ENCODE measurements at places on chromosomes 5 and 9.

- DNase-seq = no peak
Measured at GRCh38 chr9:8715788-8716187, 916.2 kb upstream of the DMAC1 start.

- DNase-seq = no peak
Measured at GRCh38 chr5:41087461-41087860, 16.3 kb upstream of the MROH2B start.

GRCh38 chr5:134784241-134784920 lies 25.8 kb downstream of the DDX46 start:
- no peak for DNase-seq

GRCh38 chr9:95513711-95514110 lies 3.1 kb downstream of the PTCH1 start:
- no peak for DNase-seq

- no peak for DNase-seq
Measured at GRCh38 chr9:92425474-92425873, 1.2 kb upstream of the OMD start.

DNA sequence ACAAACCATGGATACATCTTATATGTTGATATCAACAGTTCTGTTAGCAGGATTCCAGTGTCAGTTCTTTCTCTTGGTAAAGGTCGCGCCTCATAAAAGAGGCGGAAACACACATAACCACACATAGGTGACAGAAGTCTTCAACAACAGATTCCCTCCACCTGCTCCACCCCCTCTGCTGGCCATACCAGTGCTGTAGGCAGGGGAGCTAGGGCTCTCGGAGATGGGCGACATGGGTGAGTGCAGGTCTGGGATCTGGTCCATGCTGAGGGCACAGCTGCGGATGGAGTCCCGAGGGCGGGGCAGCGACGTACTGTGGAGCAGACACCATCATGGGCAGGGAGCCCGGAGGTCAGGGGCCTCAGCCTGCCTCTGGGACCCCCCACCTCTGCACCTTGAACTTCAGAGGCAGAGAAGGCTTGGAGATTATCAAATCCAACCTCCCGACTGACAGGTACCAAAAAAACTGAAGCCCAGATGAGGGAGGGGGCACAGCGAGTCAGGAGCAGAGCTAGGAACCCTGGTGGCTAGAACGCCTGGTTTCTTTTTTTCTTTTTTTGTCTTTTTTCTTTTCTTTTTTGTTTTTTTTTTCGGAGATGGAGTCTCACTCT lies 12.0 kb upstream of the TOR2A start:
- DNase-seq = no peak

- DNase-seq = no peak
Measured at GRCh38 chr5:170484847-170485615, 18.8 kb upstream of the KCNIP1 start.

DNA sequence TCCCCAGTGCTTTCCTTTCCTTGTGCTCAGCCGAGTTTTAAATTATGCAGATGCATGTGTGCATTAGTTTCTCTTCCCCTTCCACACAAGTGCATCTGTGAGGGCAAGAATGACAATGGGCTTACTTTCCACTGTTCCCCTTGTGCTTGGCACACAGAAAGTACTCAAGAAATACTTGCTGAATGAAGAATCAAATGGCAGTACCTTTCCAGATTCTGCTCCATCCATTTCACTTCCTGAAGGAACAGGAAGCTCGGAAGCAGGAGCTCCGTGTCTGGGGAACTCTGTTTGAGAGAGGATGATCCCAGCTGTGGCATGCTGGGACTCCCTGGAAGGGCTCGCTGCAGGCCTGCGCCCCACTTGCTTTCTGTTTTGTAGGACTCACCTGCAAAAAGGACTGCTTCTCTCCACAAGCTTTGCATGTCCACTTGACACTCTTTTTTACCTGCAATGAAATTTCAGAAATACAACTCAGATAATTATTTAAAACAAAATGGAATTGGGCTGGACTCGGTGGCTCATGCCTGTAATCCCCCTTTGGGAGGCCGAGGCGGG lies 5.5 kb downstream of the MRNIP start:
- DNase-seq = no peak

GRCh38 chr5:963673-964531 lies 44.7 kb upstream of the NKD2 start:
- DNase-seq = no peak

GRCh38 chr9:123211081-123211480 lies 57.3 kb downstream of the STRBP start:
- DNase-seq = no peak

All from activated naive CD4-positive, alpha-beta T cell treated with Interleukin-2 at 50 U/mL for 16 hours (primary cell).